Stimulated activated CD4-positive, alpha-beta T cell treated with anti-CD3 and anti-CD28 coated beads, Interleukin-15, amount 100 ng/mL, for 48 hours (primary cell): ENCODE measurements at places on chromosomes 5 and 9.

- DNase-seq: no peak
Measured at GRCh38 chr9:87592554-87593358, 95.1 kb downstream of the DAPK1 start.

DNA sequence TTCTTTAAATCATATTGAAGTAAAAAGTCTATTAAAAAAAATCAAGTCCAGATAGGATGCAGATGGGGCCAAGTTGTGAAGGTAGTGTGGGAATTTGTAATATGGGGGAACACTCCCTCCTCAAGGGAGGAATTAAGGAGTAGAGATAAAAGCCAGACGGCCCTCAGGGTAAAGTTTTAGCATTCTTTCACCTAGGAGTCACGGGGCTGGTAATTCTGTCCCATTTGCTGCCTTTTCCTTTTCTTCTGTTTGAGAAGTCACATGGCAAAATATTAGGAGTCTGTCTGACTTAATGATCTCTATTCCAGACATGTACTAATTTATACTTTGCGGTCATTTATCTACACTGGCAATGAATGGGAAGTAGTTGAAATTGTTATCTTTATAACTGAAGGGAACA lies 61.9 kb downstream of the SNX24 start:
- DNase-seq: no peak

DNA sequence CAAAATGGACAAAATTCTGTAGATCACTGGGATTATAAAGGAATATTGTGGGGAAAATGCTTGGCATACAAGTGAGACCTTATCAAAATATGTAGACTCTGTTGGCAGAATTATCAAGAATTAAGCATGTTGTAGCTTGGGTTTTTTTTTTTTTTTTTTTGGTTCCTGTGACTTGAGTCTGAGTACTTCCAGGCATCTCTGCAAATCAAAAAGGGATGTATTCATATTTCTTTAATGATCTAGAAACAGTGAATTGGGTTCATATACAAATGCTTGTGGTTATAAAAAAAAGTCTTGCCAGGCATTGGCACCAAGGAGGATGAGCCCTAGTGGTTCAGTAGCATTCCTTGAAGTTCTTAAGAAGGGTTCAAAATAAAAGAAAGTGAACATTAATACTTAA lies 292.2 kb downstream of the ARHGAP26 start:
- DNase-seq: no peak

DNA sequence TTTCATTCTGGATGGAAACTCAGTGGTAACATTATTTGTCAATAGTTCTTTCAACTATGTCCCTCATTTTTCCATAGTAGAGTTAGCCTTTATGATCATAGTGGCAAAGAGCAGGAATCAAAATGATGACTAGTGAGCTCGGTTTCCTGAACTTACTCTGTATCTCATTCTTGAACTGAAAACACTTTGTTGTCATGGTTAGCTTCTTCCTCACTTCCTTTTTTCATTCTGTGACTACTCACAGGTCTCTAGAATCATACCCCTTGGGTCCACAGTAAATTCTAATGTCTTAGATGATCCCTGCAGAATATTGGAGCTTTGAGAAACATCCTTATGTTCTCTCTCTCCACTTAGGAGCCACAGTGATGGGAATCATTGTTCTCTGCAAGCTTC lies 29.4 kb upstream of the RECK start:
- DNase-seq: no peak

DNA sequence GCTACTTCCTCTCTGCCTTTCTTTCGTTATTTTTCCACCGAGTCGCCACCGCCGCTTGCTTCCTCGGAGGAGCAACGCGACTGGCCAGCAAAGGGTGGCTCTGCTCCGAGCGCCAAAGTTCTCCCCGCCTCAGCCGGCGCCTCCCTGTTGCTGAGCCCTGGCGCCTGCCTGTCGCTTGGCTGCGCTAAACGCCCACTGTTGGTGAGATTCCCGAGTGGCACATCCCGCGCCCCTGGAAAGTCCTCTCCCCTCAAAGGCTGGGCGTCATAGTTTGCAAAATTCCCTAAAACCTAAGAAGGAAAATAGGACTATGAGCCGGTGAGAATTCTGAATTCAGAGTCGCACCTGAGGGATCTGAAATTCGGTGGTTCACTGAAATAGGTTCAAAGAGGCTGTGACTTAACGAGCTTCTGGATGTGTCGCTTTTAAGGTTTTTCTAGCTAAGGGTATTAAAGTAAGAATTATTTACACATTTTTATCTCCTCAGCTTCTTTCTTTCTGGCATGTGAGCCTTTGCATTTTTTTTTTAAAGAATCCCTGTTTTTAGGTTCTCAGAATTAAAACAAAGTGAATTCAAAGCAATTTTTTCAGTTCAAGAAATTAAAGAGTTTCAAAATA lies at the start of gene GRIN3A:
TSS of gene GRIN3A (minus strand) at position 82 of the 618 bp plus-strand sequence. CDS start 668 bp downstream, outside the sequence.
- DNase-seq: no peak

GRCh38 chr5:31213705-31214121 lies 20.2 kb downstream of the CDH6 start:
- DNase-seq: no peak

DNA sequence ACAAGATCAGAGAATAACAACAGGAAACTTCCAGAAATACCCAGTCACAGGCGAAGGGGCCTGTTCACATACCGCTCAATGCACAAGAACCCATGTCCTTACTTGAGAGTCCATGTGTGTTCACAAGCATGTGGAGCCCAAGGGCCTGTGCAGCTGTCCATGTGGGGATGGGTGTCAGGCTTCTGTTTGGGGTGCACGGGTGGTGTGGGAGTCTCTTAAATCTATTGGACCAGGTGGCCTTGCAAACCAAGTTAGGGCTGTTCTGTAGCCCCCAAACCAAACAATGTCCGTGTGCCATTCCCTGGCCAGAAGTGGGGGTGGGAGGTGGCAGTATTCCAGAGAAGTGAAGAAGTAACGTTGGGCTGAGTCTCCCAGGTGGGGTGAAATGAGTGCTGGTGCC lies 222.3 kb downstream of the PBX3 start:
- no peak for DNase-seq

GRCh38 chr9:92971776-92972175 lies 24.5 kb downstream of the FGD3 start:
- no peak for DNase-seq

- DNase-seq: no peak
Measured at GRCh38 chr5:131751506-131751905, 45.3 kb downstream of the FNIP1 start.

DNA sequence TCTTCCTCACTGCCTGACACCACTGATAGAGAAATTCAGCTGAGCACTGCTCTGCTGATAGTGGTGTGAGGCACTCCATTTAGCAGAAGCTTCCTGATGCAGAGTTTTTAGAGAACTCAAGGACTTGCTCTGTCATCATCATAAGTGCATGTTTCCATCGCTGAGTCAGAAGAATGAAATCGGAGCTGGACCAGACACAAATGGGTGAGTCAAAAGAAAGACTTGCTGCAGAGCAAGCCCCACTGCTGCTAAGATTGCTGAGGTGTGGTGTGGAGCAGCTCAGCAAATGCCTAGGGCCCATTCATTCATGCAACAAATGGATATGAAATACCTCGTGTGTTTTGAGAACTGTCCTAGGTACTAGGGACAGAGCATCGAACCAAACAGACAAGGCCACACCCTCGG lies 410.2 kb upstream of the SLC30A5 start:
- DNase-seq: no peak

DNA sequence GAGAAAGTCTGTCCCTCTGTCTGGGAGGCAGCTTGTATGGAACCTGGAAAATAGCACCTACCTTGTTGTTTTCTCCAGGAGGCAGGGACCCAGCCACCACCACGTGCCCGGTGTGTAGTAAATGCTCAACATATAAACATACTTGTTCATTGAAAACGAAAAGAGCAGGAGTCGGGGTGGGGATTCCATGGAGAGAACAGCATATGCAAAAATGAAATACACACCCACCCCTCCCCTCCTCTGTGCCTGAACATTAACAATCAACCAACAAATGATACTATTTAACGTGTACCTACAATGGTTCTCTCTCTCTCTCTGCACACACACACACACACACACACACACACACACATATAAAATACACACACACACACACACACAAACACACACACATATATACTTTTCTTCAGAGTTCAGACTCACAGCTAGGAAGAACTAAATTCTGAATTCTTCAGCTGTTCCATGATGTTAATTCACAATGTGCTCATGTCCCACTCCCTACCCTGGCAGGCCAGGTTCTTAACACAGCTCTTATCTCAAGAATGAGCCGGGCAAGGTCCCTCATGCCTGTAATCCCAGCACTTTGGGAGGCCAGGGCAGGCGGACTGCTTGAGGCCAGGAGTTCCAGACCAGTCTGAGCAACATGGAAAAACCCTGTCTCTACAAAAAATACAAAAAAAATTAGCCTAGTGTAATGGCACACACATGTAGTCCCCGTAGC lies 16.3 kb upstream of the DENND1A start:
- no peak for DNase-seq

DNA sequence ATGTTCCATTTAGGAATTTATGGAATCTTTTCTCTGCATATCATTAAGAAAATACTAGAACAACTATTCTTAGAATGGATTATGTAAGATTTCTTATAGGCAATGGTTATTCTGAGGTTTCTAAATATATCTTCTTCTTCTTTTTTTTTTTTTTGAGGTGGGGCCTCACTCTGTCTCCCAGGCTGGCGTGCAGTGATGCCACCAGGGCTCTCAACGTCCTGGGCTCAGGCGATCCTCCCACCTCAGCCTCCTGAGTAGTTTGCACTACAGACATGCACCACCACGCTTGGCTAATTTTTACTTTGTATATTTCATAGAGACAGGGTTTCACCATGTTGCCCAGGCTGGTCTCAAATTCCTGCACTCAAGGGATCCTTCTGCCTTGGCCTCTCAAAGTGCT lies 137.2 kb downstream of the SREK1 start:
- DNase-seq: no peak

GRCh38 chr9:34651876-34652601 lies at the start of gene IL11RA:
Gene IL11RA (plus strand): TSS chr9:34652185. CDS start chr9:34655218, 3,033 bp downstream.
- peak; percentile 64 for DNase-seq

GRCh38 chr5:67954351-67954750 lies 261.2 kb upstream of the PIK3R1 start:
- DNase-seq: no peak

DNA sequence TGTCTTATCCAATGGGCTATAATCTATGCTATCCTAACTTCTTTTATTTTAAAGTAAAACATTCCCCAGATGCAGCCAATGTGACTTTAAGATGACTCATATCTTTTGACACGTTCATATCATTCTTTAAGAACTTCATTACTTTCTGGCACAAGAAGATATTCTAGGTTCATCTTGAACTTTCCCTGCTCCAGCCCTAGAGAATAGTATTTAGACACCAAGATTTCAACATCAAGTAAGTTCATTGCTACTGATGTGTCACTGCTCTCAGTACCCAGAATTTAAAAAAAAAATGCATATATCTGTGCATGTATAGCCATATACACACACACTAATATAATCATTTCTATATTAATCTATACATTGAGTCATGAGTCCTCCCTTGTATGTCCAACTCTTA lies 175.2 kb downstream of the SAXO1 start:
- no peak for DNase-seq

GRCh38 chr9:101114317-101114716 lies 85.8 kb downstream of the PLPPR1 start:
- no peak for DNase-seq

- no peak for DNase-seq
Measured at GRCh38 chr9:93193388-93194220, 9.7 kb downstream of the WNK2 start.

DNA sequence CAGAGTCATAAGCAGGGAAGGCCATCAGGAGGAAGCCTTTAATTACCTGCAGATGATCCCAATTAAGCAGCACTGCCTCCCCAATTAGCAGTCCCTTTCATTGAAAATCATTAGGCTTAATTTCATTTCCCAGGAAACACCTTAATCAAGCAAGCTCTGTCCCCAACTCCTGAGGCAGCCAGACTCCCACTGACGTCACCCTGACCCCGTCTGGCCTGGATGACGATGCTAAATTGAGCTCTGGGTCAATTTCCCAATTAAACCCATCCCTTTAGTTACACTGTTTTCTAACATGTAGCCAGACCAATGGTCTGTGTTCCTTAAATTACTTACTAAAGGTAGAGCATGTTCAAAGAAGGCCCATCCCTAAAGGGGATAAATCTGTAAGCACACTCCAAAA lies 84.0 kb upstream of the SPOCK1 start:
- no peak for DNase-seq

DNA sequence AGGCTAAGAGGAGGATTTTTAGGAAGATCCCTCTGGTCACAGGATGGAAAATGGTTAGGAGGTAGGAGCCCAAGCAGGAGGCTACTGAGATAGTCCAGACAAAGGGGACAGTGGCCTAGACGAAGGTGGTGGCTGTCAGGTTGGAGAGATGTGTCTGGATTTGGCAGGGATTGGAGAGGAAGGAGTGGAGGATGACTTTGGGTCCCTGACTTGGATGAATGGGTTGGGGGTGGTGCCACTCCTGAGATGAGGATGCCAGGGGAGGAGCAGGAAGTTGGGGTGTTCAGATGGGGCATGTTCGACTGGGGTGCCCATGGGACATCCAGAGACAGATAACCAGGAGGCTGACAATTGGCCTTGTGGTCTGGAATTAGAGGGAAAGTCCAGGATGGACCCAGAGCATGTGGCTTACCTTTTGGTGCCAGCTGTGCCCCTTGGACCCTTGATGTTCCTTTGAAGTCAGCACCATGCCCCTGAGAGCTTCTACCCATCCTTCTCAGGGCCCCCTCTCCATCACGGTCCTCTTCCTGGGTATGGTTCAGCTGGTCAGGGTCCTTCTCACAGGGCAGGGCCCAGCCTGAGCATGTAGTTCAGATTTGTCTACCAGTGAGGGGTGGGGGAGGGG lies 15.1 kb upstream of the IGFBPL1 start:
- no peak for DNase-seq

DNA sequence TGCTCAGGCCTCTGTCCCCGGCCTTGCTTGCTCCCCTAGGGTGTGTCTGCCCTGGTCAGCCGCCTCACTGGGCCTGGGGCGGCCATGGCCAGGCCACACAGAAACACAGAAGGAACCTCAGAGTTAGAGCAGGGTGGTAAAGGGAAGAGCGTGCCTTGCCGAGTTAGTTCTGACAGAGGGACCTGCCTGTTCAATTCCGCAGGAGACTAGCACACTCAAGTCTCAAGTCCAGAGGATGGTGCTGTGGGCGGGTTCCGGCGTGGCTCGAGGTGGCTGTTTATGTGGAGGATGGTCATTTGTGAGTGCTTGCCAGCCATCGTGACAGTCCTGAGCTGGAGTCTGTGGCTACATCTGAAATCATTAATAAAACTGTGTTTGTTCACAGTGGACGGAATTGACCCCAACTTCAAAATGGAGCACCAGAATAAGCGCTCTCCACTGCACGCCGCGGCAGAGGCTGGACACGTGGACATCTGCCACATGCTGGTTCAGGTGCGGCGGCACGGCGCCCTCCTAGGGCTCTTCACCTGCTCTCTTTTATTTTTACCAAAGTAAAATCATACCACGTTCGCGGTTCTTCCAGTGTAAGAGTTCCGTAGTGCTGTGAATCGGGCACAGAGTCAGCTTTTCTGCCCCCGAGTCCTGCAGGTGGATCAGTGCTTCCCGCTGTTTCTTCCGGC lies 95.5 kb upstream of the CACNA1B start:
- no peak for DNase-seq

GRCh38 chr9:36039696-36040095 lies 3.0 kb downstream of the RECK start:
- DNase-seq: no peak
